Activated CD8-positive, alpha-beta memory T cell treated with anti-CD3 and anti-CD28 coated beads for 4 hours (primary cell): ENCODE measurements at places on chromosomes 3 and 15.

DNA sequence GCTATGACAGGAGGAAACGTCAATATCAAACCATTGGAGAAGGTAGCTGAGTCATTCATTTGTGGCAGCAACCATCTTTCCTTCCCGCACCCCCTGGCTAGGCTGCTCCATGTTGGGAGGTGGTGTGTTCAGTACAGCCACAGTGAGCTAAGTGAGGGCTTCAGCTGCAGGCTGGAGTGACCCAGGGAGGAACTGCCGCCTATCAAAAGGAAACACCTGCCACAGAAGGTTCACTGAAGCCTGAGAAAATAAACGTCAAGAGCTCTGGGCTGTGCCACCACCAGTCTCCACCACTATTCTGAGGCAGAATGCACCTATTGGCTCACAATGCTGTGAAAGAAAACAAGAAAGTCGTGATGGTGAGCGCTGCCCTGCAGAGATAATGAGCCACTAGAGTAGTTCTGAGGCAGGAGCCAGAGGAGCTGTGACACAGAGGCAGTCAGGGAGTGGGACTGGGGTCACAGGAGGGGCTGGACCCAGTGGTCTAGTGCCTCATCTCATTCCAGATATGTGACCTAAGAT is 34.8 kb upstream of the CD47 start:
- no peak for DNase-seq

DNA sequence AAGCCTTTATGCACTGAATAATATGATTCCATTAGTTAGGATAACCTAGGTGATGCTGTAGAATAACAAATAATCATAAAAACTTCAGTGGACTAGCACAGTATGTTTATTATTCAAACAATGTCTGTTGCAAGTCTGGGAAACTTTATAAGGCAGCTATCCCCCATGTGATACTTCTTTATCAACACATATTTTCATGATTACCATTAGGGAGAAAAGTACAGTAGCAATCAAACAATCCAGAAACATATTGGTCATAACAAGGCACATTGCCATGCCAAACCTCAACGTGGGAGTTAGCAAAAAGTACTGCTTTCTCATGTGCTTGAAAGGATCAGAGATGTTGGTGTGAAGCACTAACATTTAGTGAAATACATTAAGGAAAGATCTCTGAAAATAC is 35.5 kb downstream of the EOMES start:
- DNase-seq = no peak

DNA sequence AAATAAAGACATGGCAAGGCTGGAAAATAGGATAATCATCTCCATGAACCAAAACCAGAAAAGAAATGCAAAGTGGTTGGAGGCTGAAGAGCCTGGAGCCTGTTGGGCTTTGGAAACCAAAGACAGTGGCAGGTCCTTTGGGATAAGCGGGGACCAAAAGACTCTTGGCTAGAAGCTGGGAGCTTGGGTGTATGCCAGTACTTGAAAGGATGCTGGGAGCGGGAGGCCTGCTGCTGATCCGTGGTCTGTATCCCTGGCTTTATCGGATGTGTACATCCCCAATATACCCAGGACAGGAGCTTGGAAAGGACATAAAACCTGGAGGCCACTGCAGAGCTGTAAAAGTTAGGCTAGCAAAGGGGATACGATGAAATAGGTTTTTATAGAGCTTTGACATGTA is 1.3 kb upstream of the CHRNB4 start:
- no peak for DNase-seq

- DNase-seq = no peak
Measured at GRCh38 chr3:76570436-76571057, 469.4 kb upstream of the ROBO2 start.

- DNase-seq = no peak
Measured at GRCh38 chr15:52749258-52749657, 40.9 kb downstream of the ONECUT1 start.

- no peak for DNase-seq
Measured at GRCh38 chr3:151553888-151554287, 93.0 kb upstream of the IGSF10 start.

GRCh38 chr15:52179278-52180195 is 11.7 kb downstream of the GNB5 start:
- peak; percentile 71 for DNase-seq

GRCh38 chr3:194470615-194471014 is 16.2 kb downstream of the ATP13A3 start:
- DNase-seq = no peak

DNA sequence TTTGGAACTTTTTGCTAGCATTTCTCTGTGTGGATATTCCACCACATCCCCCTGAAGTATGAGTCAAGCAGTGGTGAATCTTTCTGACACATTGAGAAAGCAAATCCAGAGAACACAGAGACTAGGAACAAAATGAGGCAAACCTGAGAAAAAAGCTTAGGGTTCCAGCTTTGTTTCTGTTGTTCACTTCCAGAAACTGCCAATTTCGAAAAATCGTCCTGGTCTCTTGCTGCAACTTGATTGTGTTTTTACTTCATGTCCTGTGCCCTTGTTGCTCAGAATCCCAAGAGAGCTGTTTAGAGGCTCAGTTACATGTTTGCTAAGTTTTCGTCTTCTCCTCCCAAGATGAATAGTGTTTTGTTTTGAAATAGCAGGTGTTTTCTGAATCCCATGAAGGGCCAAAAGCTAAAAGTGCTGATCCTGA is 13.7 kb downstream of the MAP2K1 start:
- DNase-seq = no peak

DNA sequence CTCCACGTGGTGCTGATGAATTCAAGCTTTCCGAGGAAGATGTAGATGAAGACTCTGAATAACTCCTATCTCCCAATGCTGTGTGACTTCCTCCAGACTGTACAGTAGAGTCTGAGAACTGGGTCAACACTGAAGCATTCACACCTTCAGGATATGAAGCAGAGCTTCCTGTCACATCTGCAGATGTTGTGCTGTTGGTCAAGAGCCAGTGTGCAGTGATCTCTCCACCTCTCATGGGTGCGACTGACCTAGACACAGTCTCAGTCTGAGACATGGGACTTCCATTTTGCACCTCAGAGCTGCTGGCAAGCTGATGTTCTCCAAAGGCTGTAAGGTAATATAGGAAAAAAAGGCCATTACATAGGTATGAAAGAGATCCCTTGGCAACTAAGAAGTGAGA is 36.5 kb downstream of the HEG1 start:
- no peak for DNase-seq

- DNase-seq = no peak
Measured at GRCh38 chr15:81280696-81281455, 43.1 kb downstream of the STARD5 start.

GRCh38 chr3:31696815-31697548 is 164.3 kb downstream of the STT3B start:
- DNase-seq = no peak

DNA sequence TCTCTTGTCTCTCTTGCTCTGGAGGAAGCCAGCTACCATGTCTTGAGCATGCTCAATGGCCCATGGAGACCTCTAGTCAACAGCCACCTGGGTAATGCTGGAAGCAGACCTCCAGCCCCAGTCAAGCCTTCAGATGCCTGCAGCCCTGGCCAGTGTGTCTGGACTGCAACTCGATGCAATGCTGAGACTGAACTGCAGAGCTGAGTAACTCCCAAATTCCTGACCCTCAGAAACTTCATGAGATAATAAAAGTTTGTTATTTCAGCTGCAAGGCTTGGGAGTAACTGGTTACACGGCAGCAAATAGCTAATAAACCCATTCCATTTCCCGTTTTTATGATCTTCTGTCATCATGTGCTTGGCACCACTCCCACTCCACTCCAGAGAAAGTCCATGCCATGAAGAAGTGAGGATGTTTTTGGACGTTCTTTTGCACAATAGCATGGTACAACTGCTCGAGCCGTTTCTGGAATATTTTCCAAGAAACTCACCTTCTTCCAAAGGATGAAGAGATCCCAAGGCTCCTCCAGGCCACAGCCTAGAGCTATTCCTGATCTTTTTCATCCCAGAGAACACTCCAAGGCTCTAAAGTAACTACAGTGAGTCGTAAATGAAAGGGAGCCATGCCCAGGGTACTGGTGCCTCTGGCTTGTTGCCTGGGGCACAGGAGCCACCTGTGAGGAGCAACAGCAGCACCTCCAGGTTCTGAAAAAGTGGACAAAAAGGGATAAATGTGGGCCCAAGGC is 72.0 kb upstream of the KLF13 start:
- DNase-seq = no peak

GRCh38 chr15:83833569-83833968 is 179.6 kb downstream of the ADAMTSL3 start:
- no peak for DNase-seq

- no peak for DNase-seq
Measured at GRCh38 chr15:94840794-94841783, 609.7 kb downstream of the MCTP2 start.

DNA sequence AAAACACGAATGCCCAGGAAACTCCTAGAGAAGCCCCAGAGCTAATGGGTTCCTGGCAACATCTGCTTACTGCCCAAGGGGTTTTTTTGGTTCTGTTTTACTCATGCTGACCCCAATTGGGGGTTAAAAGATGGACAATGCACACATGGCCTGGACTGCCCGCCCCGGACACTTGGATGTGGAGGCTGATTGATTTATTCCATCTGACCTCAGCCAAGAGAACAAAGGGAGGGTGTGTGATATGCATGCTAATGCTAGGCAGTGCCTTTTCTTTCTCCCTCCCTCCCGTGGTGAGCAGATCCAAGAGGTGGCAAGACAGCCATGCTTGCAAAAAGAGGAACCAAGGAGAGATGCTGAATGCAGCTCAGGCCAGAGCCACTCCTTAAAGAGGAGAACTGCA is 3.3 kb upstream of the LRTM1 start:
- DNase-seq = no peak

- no peak for DNase-seq
Measured at GRCh38 chr15:55494931-55495330, 13.1 kb downstream of the DNAAF4 start.

- no peak for DNase-seq
Measured at GRCh38 chr15:87792250-87793040, 464.1 kb downstream of the NTRK3 start.

- DNase-seq = no peak
Measured at GRCh38 chr15:39176030-39176429, 404.8 kb upstream of the THBS1 start.

- no peak for DNase-seq
Measured at GRCh38 chr3:29525254-29525881, 244.5 kb downstream of the RBMS3 start.

- DNase-seq = no peak
Measured at GRCh38 chr15:44636976-44637375, 26.5 kb downstream of the SPG11 start.

DNA sequence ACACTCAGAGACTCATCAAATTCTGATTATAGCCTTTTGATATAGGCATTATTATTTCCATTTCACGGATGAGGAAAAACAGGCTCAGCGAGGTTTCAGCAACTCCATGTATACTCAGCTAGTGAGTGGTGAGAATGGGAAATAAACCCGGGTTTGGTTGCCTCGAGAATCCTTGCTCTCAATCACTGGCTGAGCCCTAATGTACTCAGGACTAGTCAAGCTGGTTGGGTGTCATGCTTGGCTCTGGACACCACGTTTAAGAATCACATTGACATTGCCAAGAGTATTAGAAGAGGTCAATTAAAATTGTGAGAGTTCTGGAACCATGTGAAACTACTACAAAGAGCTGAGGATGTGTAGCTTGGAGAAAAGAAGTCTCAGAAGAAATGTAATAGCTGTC is 444.5 kb downstream of the MFSD1 start:
- DNase-seq = no peak

GRCh38 chr3:37308247-37308646 is 133.9 kb upstream of the LRRFIP2 start:
- DNase-seq = no peak

DNA sequence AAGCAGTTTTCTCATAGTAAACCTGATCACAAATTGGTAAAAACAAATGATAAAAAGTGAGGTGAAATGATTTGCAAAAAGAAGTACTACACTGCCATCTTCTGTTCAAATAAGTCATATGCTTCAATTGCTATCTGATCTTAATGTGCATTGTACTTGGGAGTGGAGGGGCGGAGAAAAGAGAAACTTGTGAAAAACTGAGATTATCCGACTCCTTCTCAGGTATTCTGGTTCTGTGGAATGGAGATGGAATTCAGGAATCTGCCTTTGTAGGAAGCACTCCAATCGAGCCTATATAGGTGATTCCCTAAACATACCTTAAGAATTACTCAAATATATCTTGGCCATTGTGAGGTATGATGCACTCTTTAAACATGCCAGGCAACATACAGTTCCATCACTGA is 180.6 kb downstream of the CHL1 start:
- DNase-seq = no peak

DNA sequence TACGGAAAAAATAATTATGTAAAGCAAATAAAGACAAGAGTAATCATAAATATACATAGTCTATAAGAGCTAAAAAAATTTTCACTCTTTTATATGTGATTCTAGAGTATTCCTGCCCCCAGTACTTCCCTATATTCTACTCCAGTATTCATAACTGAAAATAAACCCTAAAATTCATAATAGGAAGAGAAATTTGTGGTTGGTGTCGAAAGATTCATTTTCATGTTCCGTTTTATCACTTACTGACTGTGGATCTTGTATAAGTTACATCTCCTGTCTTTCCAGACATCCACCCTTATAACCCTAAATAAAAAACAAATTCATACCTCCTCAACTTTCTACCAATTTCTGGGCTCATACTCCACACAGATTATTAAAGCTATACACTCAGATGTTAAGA is 16.0 kb upstream of the MBNL1 start:
- DNase-seq = no peak

GRCh38 chr3:44554626-44555592 is at the start of gene ZKSCAN7:
ZKSCAN7 (plus strand) TSS chr3:44555193; CDS start chr3:44557048, 1,855 bp downstream.
- peak; percentile 42 for DNase-seq

DNA sequence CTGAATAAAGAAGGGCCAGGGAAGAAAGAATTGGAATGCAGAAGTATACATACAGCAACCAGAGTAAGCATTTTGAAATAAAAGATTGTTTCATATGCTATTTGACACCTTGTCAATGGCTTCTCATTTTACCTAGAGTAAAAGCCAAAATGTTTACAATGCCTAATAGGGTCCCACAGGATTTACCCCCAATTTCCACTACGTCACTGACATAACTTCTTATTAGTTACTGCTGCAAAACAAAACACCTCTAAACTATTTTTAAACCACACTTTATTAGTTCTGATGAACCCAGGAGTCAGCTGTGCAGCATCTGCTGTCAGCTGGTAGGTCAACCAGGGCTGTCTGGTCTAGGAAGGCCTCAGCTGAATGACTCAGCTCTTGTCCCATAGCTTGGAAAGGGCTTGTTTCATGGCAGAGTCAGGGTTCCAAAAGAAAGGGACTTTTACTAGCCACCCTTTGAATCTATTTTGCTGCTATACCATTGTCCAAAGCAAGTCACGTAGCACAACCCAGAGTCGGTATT is 945.1 kb downstream of the EPHA3 start:
- DNase-seq = no peak

DNA sequence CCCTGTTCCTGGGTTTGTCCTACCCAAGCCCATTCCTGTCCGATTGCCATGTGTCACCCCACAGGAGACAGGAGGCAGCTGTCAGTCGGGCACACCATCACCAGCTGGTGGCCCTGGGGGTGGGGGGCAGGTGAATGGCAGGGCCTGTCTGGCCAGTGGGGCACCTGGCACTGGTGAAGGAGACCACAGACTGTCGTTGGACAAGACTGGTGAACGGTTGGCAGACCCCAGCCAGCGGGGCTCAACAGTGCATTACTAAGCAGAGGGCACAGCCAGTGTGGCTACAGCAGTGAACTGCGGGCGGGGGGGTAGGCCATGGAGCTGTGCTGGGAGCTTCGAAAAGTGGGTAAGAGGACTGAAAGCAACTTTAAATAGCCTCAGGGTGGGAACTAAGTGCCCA is 2.1 kb downstream of the SEMA7A start:
- DNase-seq = no peak

GRCh38 chr3:156433138-156433537 is 121.8 kb downstream of the SSR3 start:
- DNase-seq = no peak
